Stimulated activated CD4-positive, alpha-beta T cell treated with anti-CD3 and anti-CD28 coated beads, TNF-alpha, amount 100 ng/mL, for 1 hour (primary cell): ENCODE measurements at places on chromosomes 7 and 10.

DNA sequence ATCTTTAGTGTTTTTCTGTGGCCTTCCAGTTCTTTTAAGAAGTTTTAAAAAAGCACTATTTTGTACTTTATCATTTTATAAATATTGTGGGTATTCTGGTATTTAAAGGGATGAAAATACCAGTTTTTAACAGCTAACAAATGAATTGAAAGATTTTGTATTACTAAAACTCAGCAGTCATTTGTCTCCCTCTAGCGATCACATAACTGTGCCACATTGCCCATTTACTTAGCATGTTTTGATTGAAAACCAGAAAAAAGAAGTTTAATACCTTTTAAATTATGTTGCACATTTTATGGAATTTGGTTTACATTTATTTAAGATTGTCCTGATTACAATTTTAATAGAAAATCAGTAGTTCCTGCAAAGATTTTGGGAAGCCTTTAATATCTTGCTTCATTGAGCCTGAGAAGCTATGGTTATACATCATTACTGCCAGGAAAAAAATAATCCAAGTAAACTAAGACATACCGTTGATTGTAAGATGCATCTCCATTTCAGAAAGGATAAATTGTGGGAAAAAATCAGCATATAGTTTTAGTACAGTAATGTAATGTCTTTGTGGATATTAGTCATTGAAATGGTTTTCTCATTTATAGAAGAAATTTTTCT, 34.9 kb downstream of the TAX1BP1 start:
- no peak for DNase-seq

- no peak for DNase-seq
These were observed 23.0 kb downstream of the DIP2C start for GRCh38 chr10:666237-667012.

- DNase-seq: no peak
These were observed 28.6 kb downstream of the CTTNBP2 start for GRCh38 chr7:117844678-117845077.

GRCh38 chr10:128854963-128855362, 612.1 kb upstream of the MGMT start:
- no peak for DNase-seq

GRCh38 chr7:50393547-50394252, 56.5 kb downstream of the FIGNL1 start:
- DNase-seq: no peak

DNA sequence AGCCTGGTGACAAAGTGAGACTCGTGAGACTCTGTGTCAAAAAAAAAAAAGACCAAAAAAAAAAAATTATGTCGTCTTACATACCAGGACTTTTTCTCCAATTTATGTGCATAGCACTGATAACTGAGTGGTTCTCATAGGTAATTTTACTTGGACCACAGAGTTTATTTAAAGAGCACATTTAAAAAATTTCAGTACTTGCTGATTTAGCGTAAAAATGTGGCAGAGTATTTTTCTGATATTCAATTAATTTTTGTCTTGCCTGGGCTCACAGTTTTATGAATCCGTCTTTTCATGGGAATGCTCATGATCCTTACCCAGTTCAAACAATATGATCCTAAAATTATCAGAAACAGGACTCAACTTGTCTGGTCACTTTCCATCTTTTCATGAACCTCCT, 151.0 kb upstream of the ZNF92 start:
- no peak for DNase-seq

DNA sequence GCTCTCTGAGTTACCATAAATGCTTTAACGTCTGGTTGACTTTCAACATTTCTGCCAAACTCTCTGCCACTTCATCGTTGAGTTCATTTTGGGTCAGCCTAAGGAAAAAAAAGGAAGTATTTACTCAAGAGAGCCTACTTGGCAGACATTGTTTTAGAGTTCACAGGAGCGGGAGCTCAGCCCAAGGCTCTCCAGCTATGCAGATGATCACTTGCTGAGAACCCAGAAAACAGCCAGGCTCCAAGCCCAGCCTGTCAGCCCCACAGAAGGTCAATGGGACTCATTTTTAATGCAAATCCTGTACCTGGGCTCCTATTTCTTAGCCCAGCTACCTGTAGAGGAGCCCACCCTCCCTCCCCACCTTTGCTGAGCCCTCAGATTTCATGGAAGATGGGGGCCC, 45.5 kb downstream of the NOD1 start:
- DNase-seq: no peak
